ENCODE measurements at places on chromosomes 6 and 20.

- no peak for DNase-seq
These were observed 140.1 kb downstream of the KLHL32 start for GRCh38 chr6:97064578-97064977.

GRCh38 chr20:64056889-64057627 is 5.9 kb upstream of the TCEA2 start:
- DNase-seq, result no peak

DNA sequence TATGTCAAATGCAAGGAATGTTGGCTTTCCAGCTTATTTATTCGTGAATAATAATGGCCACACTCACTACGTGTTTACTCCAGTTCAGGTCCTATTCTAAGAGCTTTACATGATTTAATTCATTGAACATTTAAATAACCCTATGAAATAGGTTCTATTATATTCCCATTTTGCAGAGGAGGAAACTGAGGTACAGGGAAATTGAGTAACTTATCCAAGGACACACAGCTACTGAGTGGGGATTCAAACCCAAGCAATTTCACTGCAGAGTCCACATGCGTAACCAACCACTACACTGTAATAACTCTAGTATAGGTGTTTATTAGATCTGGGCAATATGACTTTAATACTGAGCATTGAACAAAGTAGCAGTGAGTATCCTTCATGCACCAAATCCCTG is 12.3 kb upstream of the SLC13A3 start:
- no peak for DNase-seq

GRCh38 chr20:58700823-58701222 is 8.2 kb downstream of the NPEPL1 start:
- DNase-seq, result no peak

DNA sequence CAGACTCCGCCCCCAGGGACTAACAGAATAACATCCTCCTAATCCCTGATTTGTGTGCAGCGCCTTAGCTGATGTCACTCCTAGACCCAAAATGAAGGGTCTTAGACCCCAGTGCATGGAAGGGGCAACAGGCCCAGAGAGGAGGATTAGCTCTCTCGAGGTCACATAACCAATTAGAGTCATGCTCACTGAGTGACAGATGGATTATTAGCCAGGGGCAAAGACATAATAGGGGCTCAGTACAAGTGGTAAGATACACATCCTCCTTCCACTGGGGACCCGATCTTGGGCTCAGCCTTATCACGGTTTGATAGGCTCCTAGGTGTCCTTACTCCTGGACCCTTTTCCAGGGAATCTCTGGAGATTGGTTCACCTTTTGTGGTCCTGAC is 858 bp downstream of the TP53INP2 start:
- no peak for DNase-seq

GRCh38 chr6:162211022-162211421 is 516.5 kb downstream of the PRKN start:
- DNase-seq, result no peak

GRCh38 chr6:144745439-144745838 is 460.3 kb downstream of the UTRN start:
- DNase-seq, result no peak

DNA sequence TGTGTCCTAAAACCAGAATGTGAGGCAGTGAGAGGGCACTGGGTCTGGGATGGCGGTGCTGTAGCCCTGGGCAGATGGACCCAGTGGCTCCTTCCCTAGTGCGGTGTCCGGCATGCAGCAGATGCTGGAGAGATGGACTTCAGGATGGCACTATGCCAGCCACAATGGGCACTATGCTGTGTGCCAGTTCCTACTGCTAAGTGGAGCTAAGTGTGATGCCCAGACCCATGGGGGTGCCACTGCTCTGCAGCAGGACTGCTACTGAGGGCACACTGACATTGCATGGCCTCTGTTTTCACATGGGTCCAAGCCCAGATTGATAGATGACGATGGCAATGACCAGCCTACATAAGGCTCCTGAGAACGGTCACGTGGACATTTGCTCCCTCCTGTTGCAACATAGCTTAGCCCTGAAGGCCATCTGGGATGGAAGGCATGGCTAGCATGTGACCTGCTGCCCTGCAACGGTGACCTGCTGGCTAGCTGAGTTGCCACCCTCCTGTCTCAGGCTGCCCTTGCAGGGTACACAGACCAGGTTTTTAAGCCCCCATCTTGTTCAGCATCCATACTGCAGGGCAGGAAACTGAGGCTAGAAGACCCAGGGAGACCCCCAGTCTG is 31.3 kb upstream of the KCNK16 start:
- DNase-seq, result no peak

DNA sequence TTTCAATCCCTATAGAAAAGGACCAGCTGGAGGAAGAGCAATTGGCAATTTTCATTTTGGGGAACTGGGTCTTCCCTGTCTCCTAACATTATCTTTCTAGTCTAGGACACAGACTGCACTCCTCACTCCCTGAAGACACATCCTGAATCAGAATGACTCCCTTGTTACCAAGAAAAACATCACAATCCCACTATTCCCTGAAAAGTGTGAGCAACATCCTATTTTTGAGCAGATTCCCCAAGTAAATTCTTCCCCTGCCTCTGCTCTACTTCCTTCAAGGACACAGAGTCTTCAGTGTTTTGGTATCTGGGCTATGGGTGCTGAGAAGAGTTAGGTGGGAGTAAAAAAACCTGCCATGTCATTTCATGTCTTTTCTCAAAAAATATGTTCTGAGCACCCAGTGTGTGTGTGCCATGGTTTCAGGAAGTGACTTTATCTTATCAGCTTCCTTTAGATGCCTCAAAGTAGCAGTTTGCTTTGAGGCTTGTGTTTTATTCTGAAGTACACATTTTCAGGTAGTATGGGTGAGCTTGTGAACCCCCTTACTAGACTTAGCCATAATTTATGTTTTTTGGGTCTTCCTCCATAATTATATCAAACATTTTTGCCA is 12.4 kb downstream of the LAMA4 start:
- no peak for DNase-seq

- no peak for DNase-seq
These were observed 301.9 kb downstream of the UTRN start for GRCh38 chr6:144586986-144587385.

DNA sequence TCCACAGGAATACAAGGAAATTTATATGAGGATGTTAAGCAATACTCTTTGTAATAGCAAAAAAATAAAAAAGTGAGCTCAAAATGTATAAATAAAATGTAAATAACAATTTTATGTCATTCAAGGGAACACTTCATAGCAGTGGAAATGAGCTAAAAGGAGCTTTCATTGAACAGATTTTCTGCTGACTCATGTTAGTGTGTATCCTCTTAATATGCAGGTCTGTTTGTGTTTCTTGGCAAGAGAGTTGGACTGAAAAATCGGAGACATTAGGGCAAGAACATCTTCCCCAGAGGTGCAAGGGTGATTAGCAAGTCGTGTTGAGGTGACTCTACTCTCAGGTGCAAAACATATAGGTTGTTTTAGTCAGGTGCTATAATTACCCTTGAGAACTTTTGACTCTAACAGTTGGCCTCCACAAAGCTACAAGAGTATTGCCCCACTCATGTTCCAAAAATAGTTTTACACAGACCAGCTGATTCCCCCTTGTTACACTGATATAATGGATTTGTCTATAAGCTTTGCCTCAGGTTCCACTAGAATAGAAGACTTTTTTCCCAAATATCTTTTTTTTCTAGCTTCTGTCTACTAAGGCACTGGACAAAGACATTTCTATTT is 702.9 kb downstream of the TENT5A start:
- DNase-seq, result no peak

DNA sequence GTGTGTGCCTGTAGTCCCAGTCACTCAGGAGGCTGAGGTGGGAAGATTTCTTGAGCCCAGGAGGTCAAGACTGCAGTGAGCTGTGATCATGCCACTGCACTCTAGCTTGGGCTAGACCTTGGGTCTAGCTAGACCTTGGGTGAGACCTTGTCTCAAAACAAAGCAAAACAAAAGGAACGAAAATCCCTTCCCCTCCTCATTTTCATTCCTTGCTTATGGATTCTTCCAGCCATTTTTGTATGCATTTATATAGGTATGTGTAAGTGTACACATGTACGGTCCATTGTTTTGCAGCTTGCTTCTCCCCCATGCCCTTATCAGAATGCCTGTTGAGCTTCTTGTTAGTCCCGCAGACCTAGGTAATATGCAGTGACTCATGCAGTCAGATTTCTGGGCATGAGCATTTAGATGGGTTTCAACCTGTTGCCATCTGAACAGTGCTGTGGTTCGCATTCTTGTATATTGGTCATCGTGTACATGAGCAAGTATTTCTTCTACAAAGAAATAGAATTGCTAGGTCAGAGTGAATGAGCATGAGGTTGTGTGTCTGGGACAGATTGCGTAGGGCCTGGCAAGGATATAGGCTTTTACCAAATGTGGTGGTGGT is 73.2 kb downstream of the ATRN start:
- peak; percentile 99 for DNase-seq

DNA sequence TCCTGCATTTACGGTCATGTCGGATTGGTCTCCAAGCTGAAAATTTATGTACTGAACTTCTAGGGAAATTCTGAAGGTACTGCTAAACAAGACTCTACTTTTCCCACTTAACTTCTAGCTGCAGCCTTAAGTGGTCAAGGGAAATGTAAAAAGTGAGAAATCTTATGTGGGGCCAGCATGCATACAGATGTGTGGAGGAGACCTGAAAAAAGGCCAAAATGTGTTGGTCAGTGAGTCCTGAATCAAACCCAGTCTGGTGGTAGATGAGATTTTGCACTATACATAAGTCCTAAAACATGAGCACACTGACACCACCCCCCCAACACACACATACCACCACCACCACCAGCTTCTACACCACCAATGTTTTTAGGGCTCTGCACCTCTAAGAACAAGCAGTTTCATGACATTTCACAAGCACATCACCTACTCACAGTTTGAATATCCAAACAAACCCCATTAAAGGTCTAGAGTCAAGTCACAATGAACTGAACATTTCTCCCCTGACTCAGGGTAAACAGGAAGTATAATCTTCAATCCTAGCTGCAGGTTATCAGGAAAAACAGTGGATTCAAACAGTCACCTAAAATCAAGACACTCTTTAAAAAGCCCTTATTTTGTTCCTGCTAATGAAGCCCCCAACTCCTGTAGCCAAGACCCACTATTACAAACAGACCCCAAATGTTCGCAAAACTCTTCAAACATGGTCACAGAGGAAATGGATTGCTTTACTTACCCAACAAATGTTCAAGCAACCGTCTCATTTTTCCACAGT is 1.6 kb downstream of the ZMYND8 start:
- peak; percentile 24 for DNase-seq

- DNase-seq, result no peak
These were observed 143.0 kb upstream of the AHI1 start for GRCh38 chr6:135640449-135641111.

DNA sequence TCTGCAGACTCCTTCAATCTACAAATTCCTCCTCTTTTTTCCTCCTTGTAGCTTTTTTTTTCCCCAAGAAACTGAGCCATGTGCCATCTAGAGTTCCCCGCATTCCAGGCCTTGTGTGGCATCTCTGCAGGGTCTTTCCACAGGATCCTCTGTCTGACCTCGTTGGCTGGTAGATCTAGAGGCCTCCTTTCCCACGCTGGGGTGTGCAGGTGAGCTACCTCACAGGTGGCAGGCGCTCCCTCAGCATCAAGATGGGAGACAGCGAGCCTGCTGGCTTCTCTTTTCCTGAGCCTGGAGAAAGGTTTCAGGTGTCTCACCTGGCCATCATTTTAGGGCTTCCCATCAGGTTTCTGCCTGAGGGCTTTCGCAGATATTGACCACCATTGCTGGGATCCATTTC is 9.6 kb upstream of the NELFCD start:
- no peak for DNase-seq

GRCh38 chr6:34074064-34074742 is 71.7 kb downstream of the GRM4 start:
- DNase-seq, result no peak

GRCh38 chr20:41175201-41175651 is 37.9 kb downstream of the PLCG1 start:
- no peak for DNase-seq

GRCh38 chr6:19836799-19837510 is at the start of gene ID4:
Gene ID4, plus strand, starts transcription at chr6:19837370. Its CDS starts 385 bp downstream, at chr6:19837755.
- DNase-seq, result peak; percentile 7

- no peak for DNase-seq
These were observed 71.1 kb downstream of the CEP162 start for GRCh38 chr6:84156306-84156705.

DNA sequence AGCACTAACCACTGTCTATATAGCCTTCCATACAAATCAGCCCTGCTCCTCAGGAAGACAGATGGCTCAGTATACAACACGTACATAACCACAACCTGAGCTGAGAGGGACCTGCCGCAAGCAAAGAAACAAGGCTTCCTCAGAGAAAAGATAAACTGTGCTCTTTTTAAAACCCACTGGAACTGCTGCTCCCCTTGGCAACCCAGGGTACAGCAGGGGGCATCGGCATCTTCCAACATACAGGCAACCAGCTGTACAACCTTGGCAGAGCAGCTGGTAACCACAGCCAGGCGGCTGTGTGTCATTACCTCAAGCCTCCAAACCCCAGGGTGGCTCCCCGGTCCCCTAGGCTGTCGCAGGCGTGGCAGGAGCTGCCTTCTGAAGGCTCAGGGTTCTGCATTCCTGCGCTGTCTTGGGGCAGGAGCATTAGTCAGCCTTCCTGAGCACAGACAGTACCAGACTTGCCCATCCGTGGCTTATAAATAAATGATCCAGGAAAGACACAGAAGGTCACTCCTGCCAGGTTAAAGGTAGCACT is 249.5 kb downstream of the ADGRG6 start:
- peak; percentile 84 for DNase-seq

DNA sequence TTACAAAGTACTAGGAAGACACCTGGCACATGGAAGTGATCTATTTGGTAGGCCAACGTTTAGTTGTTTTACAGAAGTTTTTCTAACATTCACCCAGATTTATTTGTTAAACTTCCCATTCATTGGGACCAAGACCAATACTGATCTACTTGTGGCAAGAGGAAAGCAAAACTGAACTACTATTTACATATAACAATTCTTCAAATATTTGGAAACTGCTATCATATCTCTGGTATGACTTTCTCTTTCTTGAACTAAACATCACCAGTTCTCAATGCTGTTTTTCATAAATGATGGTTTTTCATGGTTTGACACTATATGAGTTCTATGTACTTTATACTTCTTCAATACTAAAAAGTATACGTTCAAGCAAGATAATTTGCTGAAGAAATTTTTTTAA is 189.2 kb downstream of the ASCC3 start:
- no peak for DNase-seq

GRCh38 chr6:35943390-35943789 is 22.5 kb upstream of the SRPK1 start:
- no peak for DNase-seq

GRCh38 chr6:56668158-56668557 is 25.5 kb upstream of the DST start:
- peak; percentile 73 for DNase-seq

GRCh38 chr6:43760210-43761168 is 9.5 kb upstream of the VEGFA start:
- no peak for DNase-seq

GRCh38 chr6:75563032-75563431 is 38.6 kb upstream of the SENP6 start:
- peak; percentile 30 for DNase-seq

- DNase-seq, result peak; percentile 25
These were observed 30.0 kb downstream of the BRPF3 start for GRCh38 chr6:36226438-36227047.

Data from mammary epithelial cell (primary cell).